Panc1 (cell line): ENCODE measurements at places on chromosomes 5 and 9. TPM values are rescaled to one million over a fixed set of nuclear protein-coding genes. Genes with fewer than 3 reads are reported as not detected.

GRCh38 chr9:93673839-93674334, 97.5 kb downstream of the PHF2 start:
- DNase-seq: no peak

GRCh38 chr5:174140452-174141020, 95.0 kb downstream of the NSG2 start:
- no peak for DNase-seq

DNA sequence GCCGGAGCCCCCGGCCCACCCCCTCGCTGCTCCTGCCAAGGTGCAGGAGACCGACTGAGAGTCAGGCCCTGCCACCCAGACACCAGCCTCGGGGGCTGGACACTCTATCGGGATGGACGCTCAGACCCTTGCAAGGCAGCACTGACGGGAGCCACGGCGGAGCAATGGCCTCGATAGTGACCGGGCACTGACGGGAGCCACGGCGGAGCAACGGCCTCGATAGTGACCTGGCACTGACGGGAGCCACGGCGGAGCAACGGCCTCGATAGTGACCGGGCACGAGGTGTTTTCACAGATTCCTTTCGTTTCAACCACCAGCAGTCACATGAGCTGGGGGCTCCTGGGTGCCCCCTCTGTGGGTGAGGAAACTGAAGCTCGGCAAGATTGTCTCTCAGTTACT, 123.6 kb upstream of the PPP1R26 start:
- DNase-seq: no peak

SH3TC2 gene
- 0.33 TPM for total RNA-seq

DNA sequence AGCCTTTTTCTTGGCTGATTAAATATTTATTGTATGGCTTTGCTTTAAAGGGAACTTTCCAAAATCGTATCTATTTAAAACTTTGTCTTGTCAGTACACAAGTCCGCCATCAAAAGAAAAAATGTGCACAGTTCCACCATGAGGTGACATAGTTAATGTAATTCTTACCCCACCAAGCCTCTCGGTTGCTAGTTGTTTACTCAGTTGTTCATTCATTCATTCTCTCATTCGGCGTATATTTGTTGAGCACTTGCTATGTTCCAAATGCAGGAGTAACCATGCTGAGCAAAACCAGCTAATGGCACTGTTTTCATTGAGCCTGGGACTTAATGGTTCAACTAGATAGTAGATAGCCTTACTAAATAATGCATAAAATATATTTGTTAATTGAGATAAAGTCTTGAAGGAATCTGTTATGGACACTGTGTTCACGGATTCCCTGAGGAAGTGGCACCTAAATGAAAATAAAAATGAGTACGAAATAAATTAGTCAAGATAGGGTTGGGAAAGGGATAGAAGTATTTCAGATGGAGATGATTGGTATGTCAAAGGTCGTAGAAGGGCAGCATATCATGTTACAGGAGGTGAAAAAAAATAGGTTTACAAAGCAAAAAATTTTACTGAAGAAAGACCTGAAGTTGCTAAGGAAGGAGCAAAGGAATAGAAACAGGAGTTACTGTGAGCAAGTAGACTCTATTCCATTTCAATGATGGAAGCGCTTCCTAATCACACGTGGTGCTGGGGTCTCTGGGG, 1.5 kb downstream of the DCAF10 start:
- no peak for DNase-seq

PCDHB5 gene
- 0.08 TPM for total RNA-seq

MEIKIN gene
- total RNA-seq: not detected
